Natural killer cell (primary cell): ENCODE measurements at places on chromosomes 5 and 9. TPM values are rescaled to one million over a fixed set of nuclear protein-coding genes. Genes with fewer than 3 reads are reported as not detected.

PDLIM4 gene
- not detected for total RNA-seq

GRCh38 chr5:101977729-101978345 lies 318.2 kb downstream of the SLCO4C1 start:
- H3K4me3 ChIP-seq, result no peak overlapping the region
- no peaks in the 10 kb centered on the region for H3K36me3 ChIP-seq
- H3K27ac ChIP-seq, result no peak overlapping the region
- DNase-seq, result no peak
- H3K27me3 ChIP-seq, result no peaks in the 10 kb centered on the region

- H3K27me3 ChIP-seq, result no peaks in the 10 kb centered on the region
- H3K27ac ChIP-seq, result no peak overlapping the region
- no peaks in the 10 kb centered on the region for H3K4me1 ChIP-seq
- no peak overlapping the region for H3K4me3 ChIP-seq
Observed at GRCh38 chr9:68852941-68853340, 147.9 kb downstream of the PIP5K1B start.

- H3K27ac ChIP-seq, result no peak overlapping the region
- H3K4me3 ChIP-seq, result no peak overlapping the region
- H3K27me3 ChIP-seq, result no peaks in the 10 kb centered on the region
- H3K36me3 ChIP-seq, result no peaks in the 10 kb centered on the region
Observed at GRCh38 chr5:142568283-142568995, 117.5 kb downstream of the FGF1 start.

TMC1 gene
- not detected for total RNA-seq
